ENCODE measurements at places on chromosomes 5 and 9.

- no peak for DNase-seq
These were observed 39.3 kb upstream of the SLC27A6 start for GRCh38 chr5:128925973-128926372.

GRCh38 chr5:93612855-93613243 lies 29.8 kb downstream of the NR2F1 start:
- no peak for DNase-seq

GRCh38 chr9:34540827-34541226 lies 18.0 kb upstream of the ENHO start:
- DNase-seq: no peak

DNA sequence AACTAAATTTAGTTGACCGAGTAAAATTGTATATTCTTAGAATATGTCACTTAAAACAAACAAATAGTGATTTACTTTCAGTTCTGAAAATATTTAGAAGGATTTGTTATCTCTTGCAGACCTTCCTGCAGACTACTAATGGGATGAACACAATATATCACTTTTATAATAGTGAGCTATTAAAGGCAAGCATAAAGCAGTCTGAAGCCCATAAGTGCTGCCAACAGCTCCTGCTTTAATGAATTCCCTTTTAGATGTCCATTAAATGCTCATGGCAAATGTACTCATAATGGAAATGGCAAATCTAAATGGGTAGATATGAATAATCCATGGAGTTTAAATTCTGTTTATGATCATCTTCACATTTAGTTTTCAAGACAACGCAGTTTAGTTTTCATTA lies 170.2 kb downstream of the RANBP17 start:
- DNase-seq: no peak

DNA sequence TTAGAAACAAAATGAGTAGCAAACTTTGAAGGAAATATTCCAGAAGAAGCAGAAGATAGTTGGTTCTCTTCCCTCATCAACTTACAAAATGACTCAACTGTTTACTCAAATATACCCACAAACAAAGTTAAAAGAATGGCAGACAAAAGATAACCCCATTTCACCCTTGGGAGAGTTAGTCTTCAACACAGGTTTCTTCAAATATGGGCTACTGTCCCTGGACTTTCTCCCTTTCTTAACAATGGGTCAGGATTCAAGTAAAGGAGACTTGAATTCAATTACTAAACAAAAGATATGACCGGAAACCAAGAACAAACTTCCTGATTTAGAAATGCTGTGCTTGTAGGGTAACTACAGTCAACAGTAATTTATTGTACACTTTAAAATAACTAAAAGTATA lies 14.2 kb downstream of the RFX3 start:
- no peak for DNase-seq

- no peak for DNase-seq
These were observed 239.0 kb downstream of the FANCC start for GRCh38 chr9:95078511-95078910.

DNA sequence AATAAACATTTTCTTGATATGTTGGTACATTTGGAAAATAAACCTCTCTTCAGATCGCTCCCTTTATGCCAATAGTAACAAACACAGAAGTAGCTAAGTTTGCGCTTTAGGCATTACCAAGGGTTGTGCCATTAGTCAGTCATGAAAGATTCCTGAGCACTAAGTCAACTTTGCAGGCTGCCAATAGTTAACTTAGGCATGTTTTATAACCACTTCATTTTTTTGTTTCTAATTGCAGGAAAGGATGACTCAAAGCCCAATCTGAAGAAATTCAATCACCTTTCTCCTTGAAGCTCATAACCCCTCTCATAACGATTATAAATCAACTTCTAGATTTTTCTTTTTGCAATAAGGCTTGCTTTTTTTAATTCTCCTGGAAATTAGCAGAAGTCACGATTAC lies 517.0 kb downstream of the AGTPBP1 start:
- DNase-seq: no peak

DNA sequence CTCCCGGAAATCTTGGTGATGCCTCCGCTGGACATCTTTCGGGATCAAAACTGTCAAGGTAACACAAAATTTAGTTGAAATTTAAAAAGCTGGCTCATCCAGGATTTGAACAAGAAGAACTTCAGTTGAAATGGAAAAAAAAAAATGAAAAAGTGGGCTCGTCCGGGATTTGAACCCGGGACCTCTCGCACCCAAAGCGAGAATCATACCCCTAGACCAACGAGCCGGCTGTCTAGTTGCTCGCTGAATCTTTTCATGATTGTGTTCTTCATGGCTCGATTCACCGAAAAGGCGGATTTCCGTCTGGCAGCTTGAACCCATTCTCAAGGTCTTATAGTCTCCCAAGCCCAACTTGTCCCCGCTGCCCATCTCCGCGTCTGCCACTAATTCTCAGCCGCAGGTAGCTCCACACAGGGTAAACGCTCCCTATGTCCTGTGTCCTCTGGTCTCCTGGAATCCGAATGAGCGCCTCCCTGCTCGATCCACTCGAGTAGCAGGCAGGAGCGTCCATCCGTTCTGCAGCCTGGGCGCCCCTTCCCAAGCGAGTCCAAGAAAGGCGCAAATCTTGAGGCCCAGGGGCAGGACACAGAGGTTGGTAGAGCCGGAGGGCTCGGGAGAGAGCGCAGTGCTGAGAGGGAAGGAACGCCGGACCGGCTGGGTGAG lies 16.2 kb downstream of the TRIM7 start:
- peak; percentile 78 for DNase-seq

GRCh38 chr9:19255821-19256220 lies 25.3 kb downstream of the DENND4C start:
- no peak for DNase-seq

GRCh38 chr9:89543111-89543510 lies 45.2 kb upstream of the SEMA4D start:
- DNase-seq: no peak

GRCh38 chr9:126558051-126558665 lies 55.6 kb upstream of the LMX1B start:
- peak; percentile 85 for DNase-seq

DNA sequence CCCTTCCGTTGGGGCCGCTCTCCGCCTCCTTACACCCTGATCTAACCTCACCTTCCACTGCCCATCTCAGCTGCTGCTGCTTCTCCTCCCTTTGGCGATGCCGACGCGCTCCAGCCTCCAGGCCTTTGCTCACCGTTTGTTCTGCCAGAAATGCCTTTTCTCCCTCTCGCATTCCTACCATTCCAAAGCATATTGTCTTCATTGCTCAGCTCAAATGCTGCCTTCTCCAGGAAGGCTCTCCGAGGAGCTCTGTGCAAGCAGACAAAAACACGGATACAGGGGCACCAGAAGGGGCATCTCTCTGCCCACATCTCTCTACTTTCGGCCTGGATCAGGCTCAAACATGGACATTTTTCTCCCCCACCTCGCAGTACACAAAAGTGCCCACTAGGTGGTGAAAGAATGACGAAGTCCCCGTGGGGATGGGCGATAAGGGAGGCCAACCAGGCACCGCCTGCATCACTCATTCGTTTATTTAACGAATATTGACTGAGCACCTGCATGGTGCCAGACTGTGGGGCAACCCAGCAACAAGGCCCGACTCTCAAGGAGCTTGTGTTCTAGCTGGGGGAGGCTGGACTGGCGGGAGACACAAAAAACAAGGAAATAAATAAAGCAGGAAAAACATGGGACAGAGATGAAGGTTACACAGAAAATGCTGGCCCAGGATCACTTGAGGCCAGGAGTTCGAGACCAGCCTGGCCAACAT lies 7.3 kb upstream of the GRHPR start:
- DNase-seq: peak; percentile 75

GRCh38 chr5:169347786-169348185 lies 46.8 kb upstream of the SLIT3 start:
- DNase-seq: no peak

DNA sequence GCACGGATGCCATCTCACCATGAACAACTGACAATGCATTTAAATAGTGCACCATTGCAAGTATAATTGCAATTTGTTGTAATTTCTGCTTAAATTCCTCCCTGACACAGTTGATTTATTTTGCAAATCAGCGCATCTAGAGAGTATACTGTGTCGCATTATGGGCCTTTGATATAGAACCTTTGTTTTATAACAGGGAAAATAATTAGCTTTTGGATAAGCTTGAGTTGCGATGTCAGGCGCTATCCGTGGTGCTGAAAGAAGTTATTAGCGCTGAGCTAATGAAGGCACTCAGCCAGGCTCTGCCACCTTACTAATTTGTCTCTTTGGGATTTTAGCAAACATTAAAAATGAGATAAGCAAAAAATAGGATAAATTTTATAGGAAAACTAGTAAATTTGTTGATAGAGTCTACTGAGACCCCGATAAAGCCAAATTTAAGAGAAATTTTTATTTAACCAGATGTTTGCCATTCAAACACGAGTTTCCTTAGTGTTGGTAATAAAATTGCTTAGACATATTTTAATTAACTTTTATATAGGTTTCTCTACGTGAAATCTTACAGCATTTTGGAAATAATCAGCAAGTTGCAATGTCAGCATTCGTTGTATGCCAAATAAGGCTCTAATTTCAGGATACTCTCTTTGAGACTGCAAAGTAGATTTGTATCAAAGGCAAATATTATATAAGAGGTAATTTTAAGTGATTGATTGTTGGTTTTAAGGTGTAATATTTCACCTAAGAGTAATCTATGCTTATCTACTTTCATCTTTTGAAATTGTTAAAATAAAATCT lies 355.5 kb downstream of the TLR4 start:
- DNase-seq: peak; percentile 47

DNA sequence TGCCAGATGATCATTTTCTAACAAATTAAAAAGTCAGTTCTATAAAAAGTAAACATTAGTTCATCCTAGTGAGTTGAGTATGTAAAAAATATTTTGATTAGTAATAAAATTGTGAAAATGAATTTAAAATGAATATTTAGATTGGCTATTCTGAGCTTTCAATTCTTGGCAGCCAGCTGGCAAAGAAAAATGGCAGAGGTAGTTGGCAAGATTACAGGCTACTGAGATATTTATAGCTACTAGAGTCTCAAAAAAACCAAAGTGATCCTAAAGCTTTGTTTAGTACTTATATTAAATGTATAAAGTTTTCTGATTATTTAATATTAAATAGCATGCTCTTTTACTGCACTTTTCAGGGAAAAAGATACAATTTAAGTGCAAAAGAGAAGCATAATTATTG lies 25.0 kb downstream of the SGTB start:
- no peak for DNase-seq

- DNase-seq: no peak
These were observed 8.0 kb downstream of the EGFL7 start for GRCh38 chr9:136670576-136671253.

DNA sequence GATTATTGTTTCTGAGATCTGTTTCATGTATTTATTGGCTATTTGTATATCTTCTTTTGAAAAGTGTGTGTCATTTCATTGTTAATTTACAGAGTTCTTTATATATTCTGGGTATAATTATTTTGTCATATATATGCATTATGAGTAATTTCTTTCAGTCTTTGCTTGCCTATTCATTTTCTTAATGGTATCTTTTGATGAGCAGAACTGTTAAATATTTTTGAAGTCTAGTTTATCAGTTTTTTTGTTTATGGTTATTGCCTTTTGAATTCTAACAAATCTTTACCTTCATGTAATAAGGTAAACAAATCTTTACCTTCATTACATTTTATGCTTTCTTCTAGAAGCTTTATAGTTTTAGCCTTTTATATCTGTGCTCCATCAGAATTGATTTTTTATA lies 66.4 kb downstream of the CSNK1G3 start:
- DNase-seq: no peak

GRCh38 chr9:87766697-87767096 lies 40.8 kb downstream of the CTSL start:
- DNase-seq: no peak

GRCh38 chr5:13944560-13945199 lies at the start of gene DNAH5:
Gene DNAH5, minus strand, starts transcription at chr5:13944688. Its CDS starts 250 bp downstream, at chr5:13944438.
- no peak for DNase-seq

DNA sequence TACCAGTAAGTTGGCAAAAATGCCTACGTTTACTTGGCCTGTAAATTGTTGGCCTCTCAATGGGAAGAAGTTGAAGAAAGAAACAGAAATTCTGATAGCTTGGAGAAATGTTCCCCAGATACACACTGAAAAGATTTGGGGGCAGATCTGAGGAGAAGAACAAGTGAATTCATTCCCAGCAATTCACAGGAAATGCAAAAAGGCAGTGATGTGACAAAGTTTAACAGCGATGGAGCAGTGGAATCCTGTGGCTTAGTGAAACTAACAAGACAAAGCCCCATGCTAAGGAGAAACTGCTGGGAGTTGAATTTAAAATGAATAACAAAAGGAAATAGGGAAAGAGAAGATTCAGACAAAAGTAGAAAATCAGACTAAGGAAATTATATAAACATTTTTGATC lies 213.2 kb upstream of the EDIL3 start:
- DNase-seq: no peak

DNA sequence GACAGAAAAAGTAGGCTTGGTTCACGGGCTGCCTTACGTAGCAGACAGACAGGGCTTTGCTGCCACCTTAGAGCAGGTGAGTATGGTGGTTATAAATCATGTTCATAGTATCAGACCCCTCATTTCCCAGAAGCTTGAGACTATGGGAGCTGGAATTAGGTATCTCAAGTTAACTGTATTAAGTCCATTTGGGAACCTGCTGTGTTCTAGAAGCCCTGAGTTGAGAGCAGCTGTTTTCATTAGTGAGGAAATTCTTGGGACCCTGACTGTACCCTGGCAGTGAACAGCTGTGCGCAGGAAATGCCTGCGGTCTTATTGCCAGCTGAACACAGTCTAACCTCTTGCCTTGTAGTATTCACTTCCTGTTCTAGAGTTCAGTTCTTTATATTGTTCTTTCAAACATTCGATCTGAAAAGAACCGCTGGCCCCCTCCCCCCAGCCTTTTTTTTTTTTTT lies 29.8 kb downstream of the UGCG start:
- no peak for DNase-seq

- peak; percentile 93 for DNase-seq
These were observed at the start of gene ZNF484 for GRCh38 chr9:92877531-92878430. Gene ZNF484, minus strand, starts transcription at chr9:92878038. Its CDS starts 3,009 bp downstream, at chr9:92875029.

DNA sequence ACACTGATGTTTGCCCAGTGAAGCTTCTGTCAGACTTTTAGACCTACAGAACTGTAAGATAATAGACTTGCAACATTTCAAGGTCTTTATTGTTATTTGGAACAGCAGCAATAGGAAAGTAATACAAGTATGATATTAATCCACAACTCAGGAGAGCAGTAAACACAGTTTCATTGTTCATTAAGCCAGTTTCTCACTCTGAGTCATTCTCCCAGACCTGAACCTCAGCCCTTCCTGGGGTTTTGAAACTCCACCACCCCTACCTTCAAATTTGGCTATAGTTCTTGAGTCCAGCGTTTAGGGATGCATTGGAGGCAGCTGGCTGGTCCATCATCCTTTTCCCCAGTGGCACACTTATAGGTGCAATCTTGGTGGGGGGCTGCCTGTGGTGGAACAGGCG lies 203.2 kb downstream of the RAB3C start:
- DNase-seq: no peak

DNA sequence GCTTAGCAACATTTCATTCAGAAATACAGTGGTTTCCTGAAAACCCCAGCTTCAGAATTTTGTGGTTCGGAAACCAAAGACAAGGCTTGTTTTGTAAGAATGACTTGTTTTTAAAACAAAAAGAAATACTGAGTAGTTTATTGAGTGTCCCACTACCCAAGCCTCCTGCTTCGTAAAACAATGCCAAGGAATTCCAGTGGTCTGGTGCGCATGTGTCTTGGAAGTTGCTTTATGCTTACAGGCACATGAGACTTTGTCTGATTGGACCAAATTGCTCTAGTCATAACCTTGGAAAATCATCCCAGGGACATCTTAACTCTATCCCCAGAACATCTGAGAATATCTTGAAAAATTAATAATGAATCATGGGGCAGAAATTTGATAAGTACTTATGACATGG lies 77.1 kb upstream of the FST start:
- DNase-seq: no peak

GRCh38 chr5:32839106-32839505 lies 128.0 kb downstream of the NPR3 start:
- DNase-seq: no peak

- DNase-seq: no peak
These were observed 190.9 kb upstream of the GNA14 start for GRCh38 chr9:77838986-77839385.

Measured in WTC11 (cell line).